ENCODE measurements at places on chromosomes 2 and 18.

- DNase-seq = no peak
Observed at GRCh38 chr18:76466410-76466991, 28.5 kb downstream of the ZNF516 start.

DNA sequence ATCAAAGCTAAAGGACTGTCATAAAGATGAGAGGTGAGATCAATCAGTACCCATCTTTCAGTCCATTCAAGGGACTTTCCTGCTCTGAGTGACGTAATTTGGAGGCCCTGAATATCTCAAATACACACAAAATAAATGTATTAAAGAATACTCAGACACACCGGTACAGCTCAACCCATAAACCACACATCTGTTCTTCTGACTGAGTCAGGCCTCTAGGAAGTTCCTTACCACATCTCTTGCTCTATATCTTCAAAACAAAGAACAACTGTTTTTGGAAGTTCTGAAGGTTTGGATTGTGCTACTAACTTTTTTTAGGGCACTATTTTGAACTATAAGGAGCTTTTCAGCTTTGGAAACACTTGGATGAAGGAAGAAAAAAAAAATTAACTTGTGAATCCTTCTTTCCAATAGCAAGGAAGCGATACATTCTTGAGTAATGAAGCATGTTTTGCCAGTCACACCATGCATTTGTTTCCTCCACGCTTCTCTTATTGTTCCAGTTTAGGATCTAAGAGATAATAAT lies 866.5 kb upstream of the VRK2 start:
- DNase-seq = no peak

DNA sequence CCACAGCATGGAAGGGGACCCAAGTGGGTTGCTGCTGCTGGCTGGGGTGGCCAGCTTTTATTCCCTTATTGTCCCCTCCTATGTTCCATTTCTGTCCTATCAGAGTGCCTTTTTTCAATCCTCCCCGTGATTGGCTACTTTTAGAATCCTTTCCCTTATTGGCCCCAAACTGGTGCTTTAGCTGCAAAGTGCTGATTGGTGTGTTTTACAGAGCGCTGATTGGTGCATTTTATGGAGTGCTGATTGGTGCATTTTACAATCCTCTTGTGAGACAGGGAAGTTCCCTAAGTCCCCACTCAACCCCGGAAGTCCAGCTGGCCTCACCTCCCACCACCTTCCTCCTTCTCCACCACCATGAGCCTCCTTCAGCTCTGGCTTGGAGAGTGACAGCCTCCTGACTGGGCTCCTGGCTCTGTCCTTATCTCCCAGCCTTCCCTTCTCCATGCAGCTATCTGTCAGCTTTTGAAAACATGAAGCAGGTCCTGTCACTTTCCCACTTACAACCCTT lies 20.7 kb upstream of the PLB1 start:
- no peak for DNase-seq

DNA sequence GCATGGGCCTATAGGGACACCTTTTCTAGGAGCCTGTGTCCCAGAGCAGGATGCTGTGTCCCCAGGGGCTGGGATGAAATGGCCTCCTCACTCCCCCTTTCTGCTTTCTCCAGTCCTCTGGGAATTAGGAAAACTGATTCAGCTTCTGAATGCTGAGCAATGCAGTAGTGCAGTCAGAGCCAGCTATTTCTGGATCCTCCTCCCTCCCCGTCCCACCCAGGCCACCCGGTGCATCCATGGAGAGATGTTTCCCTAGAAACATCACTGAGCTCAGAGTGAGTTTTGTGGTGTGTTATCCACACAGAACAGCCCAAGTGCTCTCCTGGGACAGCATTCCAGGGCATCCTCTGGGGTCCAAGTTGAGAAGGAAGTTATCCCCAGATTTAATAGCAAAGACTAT lies 125.5 kb downstream of the LOXHD1 start:
- DNase-seq = no peak

All from MG63 (cell line).